ENCODE measurements at places on chromosomes 1 and 21.
A peak's percentile ranks its signal among the peaks of the same experiment; 100 is the strongest.

- no peak for DNase-seq
These were observed 28.1 kb upstream of the RNPC3 start for GRCh38 chr1:103497404-103497803.

DNA sequence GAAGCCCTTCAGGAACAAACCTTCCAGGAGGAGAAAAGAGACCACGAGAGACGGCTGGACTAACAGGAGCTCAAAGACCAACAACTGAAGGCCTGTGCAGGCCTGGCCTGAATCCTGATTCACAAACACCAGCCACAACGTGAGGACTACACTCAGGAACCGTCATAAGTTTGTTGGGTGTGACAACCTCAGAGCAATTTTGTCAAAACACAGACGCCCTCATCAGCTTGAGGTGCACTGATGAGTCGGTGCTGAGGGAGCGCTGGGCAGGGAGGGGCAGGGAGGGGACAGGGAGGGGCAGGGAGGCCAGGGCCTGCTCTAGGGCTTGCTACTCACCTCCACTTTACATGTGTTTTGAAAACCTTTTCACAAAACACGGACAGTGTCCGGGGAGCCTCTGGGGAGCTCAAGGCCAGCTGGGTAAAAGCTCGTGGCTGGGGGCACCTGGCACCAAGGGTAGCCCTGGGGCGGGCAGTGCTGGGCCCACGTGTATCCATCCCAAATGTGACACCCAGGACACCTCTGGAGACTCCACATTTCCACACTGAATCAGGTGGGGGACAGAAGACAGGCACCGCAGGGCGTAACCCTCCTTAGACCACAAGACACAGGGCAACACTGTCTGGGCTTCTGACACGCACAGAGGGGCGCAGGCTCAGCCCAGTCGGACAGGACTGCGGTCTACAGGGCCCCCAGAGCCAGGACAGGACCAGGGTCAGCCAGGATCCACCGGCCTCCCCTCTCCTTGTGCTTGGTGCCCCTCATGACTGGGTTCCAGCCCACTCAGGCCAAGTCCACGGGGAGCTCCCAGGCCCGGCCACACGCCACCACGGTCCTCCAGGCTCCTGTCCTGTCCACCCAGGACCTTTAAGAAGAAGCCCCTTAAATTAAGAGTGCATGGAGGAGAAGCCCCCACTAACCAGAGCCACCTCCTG is 16.5 kb downstream of the LSS start:
- DNase-seq = no peak

DNA sequence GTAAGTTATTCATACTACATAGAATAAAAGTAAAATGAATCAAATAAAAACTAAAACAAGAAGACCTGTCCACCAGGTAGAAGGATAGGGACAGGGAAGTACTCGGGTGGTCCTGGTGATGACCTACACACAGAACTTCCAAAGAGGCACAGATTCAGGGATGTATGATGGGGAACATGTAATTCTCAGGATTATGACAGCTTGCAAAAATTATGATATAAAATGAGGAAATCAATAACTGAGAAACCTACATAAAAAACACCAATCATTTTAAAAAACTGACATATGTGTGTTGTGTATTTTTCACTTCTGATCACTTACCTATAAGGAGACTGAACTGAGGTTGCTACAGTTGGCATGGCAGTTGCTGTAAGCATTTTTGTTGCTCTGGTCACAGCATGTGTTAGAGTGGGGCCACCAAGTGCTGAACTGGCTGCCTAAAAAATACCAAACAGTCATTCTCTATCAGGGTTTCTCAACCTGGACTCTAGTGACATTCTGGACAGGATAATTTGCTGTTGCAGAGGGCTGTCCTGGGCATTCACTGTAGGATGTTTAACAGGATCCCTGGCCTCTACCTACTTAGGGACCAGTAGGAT is 73.8 kb downstream of the USP24 start:
- DNase-seq = no peak

DNA sequence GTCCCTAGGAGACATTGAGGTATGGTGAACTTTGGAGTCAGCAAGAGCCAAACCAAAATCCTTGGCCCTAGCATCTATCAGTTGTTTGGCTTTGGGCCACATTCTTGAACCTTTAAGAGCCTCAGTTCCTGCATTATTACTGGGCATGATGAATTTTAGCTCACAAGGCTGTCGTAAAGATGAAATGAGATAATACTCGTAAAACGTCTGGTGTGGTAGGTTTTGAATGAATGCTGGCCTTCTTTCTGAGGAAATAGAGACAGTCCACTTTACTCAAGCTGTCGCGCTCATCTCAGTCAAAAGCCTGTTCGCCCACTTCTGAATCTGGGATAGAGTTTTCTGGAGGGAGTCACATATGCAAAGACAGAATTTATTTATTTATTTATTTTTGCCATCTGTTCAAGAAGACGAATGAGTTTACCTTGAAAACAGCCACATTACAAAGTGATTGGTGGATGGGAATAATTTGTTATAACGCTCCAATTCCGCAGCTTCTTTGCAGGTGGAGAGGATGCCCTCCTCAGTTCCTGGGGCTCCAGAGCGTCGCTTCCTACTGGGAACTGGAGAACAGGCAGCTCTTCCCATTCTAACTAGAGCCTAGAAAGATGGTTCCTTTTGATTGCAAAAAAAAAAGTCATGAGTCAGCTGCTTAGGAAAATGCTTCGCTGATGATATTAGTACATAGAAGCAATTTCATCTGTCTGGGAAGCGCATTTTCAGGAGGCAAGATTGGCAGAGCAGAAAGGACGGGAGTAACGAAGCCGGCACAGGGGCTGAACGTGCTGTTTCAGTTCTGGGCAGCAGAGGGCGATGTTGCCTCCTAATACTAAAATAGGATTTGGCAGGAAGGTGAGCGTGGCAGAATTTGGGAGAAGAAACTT is 49.9 kb upstream of the CYP2J2 start:
- no peak for DNase-seq

GRCh38 chr1:31602081-31602480 is 15.4 kb upstream of the HCRTR1 start:
- DNase-seq = no peak

- DNase-seq = peak; percentile 79
These were observed 28.2 kb upstream of the FMO1 start for GRCh38 chr1:171220081-171220420.

Data from kidney epithelial cell (primary cell).